ENCODE measurements at places on chromosomes 4 and X. TPM values are rescaled to one million over a fixed set of nuclear protein-coding genes. Genes with fewer than 3 reads are reported as not detected.

GRCh38 chr4:967113-968104 lies 6.0 kb downstream of the DGKQ start:
- H3K4me3 ChIP-seq, result no peak overlapping the region
- H3K36me3 ChIP-seq, result no peaks in the 10 kb centered on the region
- H3K27me3 ChIP-seq, result no peaks in the 10 kb centered on the region
- H3K27ac ChIP-seq, result no peak overlapping the region
- DNase-seq, result no peak

Gene DMRTC1
- total RNA-seq, result 0.30 TPM

DNA sequence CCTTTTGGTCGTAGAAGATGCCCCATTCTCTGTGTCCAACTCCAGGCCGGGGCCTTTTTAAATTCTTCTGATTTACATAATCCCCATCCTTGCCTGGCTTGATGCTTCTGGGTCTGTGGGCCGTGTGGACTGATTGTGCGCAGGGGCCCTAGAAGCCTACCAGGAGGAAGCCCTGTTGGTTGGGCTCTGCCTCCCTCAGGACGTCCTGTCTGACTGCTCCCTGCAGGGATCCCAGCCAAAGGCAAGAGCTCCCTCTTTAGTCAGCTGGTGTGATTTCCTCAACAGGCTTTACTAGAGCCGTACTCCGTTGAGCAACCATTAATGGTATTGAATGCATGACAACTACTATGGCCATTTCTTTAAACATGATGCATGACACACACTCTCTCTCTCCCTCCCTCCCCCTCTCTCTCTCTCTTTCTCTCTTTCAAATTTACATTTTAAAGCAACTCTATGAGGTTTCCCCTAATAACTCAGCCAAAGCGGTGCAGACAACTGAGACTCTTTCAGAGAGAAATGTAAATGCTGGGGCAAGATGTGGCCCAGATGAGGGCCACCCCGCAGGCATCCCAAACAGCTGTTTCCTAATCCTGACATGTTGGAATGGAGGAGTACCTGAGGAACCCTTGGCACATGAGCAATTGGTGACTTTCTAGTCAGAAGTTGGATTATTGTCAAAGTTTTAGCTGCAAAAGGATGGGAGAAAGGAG lies 117.3 kb downstream of the DRD5 start:
- no peak overlapping the region for H3K4me3 ChIP-seq
- H3K4me1 ChIP-seq, result no peaks in the 10 kb centered on the region
- H3K27ac ChIP-seq, result no peak overlapping the region
- H3K36me3 ChIP-seq, result no peaks in the 10 kb centered on the region
- peaks cover 45% of the 10 kb centered on the region for H3K27me3 ChIP-seq

Gene TCEAL1
- total RNA-seq, result 8.7 TPM

GRCh38 chr4:108166441-108167315 lies 2.1 kb downstream of the LEF1 start:
- peak overlapping the region; percentile 100 for H3K4me3 ChIP-seq
- peaks cover 60% of the 10 kb centered on the region for H3K4me1 ChIP-seq
- peak; percentile 85 for DNase-seq
- peak overlapping the region; percentile 99 for H3K27ac ChIP-seq
- H3K27me3 ChIP-seq, result peaks cover 8% of the 10 kb centered on the region
- peaks cover 23% of the 10 kb centered on the region for H3K36me3 ChIP-seq

Gene TRAM1L1
- total RNA-seq, result 0.19 TPM

Measured in activated T-cell treated with anti-CD3 and anti-CD28 coated beads, Interleukin-2, amount 50 U/mL, for 72 hours (primary cell).